ENCODE measurements at places on chromosomes 7 and 10.

DNA sequence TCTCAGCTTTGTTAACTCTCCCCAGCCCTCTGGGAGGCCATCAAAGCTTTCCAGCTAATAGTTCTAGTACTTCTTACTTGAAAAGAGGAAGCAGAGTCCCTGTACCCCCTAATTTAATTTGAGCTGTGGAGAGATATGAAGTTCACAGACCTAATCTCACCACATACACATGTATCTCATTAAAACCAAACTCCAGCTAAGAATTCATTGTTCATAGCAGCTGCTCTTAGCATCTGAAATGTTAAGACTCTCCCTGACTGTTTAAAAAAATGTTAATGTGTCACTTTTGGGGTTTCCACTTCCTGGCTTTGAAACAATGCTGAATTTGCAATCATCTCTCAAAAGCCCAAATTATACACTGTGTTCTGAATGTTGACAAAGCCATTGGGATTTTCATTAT, 16.2 kb upstream of the MRC1 start:
- no peak for DNase-seq

GRCh38 chr7:81165070-81165469, 246.2 kb upstream of the SEMA3C start:
- no peak for DNase-seq

- no peak for DNase-seq
Measured at GRCh38 chr10:102310361-102311024, 65.2 kb downstream of the GBF1 start.

DNA sequence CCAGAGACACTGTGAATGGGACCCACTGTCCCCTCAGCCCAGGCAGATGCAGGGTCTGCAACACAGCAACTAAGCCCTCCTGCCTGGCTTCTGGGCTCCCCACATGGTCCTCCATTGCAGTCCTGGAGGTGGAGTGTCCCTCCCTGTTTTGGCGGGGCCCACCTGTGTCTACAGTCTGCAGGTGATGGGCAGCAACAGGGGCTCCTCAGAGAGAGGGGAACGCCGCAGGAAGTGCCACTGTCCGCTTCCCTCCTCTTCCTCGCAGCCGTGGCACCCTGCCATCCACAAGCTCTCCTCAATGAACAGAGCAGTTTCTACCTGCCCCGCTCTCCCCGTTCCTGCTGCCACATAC, 9.3 kb downstream of the CAMK2G start:
- DNase-seq, result no peak

- DNase-seq, result no peak
Measured at GRCh38 chr10:11756766-11757315, 14.7 kb downstream of the ECHDC3 start.

DNA sequence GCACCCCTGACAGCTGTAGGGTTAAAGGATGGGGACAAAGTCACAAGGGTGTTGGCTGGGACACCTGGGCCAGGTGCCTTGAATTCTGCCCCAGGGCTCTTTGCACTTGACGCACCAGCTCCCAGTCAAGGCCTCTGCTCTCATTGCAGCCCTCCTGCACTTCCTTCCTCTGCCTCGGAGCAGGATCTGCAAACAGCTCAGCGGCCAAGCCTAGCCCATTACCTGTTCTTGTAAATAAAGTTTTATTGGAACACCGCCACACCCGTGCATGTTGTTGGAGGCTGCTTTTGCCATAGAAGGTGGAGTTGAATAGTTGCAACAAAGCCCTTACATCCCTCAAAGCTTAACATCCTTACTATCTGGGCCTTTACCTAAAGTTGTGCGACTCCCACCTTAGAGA, 483.8 kb upstream of the FOXK1 start:
- no peak for DNase-seq

- DNase-seq, result peak; percentile 55
Measured at GRCh38 chr7:129951226-129952085, 1.3 kb downstream of the UBE2H start.

GRCh38 chr10:63210611-63211196, 77.6 kb downstream of the NRBF2 start:
- DNase-seq, result no peak

GRCh38 chr10:79292026-79292766, 55.1 kb upstream of the PPIF start:
- DNase-seq, result no peak

DNA sequence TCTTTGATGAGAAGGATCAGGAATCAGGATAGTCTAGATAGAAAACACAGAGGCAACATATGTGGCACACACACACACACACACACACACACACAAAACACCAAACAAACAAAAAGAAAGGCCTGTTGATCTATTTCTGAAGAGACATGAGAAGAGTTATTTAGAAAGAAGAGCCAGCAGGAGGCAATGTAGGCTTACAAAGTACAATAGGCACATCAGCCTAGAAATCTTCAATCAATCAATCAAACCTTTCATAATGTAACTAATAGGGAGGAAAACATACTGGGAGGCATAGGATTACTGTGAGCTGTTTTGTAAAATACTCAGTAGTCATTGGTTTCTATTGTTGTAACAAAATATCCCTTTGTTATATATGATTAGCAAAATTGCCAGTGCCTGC, 47.3 kb upstream of the TES start:
- no peak for DNase-seq

DNA sequence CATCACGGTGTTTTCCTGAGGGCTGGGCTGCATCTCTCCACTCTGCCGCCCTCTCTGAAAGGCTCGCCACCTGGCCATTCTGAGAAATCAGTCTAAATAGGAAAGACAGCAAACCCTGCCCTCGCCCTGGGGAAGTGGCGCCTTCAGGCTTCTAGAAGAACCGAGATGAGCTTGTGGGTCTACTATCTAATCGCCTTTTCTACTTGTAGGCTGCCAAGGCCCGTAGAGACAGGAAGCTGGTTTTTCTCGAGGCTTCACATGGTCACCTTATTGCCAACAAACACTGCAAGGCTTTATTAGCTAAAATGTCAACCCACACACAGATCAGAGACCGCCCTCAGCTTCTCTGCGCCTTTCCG, 21.4 kb downstream of the LAT2 start:
- no peak for DNase-seq

- DNase-seq, result no peak
Measured at GRCh38 chr7:80047032-80047431, 87.6 kb upstream of the GNAI1 start.

DNA sequence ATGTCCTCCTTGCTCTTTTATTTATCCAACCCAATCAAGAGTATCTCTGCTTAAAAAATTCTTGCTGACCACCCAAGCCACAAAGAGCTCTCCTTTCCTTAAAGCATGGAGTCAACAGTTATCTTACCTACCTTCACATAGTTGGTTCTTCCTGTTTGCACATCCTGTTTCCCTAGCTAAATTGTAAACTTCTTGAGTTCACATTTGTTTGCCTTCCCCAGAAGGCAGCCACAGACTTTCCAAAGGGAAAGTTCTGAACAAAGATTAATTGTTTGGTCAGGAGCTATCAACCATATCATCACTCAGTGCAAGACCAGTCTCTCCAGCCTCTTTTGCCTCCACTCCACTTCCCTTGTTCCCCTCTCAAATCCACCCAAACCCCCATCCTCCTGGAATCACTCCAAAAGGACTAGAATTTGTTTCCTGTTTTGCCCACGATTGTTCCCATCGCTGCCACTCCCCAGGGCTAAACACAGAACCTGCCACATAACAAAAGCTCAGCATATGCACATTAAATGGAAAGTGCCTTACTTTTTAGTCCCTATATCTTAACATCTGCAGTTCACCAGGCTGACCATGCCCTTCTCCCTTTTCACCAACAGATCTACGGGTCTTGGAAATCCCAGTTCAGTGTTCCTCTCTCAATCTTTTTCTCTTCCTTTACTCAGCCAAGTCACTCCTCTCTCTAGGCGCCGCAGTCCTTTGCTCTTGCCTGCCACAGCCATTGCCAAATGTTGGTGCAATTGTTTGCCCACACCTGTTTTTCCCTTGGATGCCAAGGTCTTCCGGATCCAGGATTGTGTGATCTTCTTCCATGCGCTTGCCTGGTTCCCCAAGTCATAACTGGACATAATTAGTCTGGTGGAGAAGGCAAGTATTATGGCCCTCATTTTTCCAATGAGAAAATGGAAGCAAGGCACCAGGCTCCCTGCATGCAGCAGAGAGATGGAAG, 265.5 kb downstream of the KCNMA1 start:
- no peak for DNase-seq

DNA sequence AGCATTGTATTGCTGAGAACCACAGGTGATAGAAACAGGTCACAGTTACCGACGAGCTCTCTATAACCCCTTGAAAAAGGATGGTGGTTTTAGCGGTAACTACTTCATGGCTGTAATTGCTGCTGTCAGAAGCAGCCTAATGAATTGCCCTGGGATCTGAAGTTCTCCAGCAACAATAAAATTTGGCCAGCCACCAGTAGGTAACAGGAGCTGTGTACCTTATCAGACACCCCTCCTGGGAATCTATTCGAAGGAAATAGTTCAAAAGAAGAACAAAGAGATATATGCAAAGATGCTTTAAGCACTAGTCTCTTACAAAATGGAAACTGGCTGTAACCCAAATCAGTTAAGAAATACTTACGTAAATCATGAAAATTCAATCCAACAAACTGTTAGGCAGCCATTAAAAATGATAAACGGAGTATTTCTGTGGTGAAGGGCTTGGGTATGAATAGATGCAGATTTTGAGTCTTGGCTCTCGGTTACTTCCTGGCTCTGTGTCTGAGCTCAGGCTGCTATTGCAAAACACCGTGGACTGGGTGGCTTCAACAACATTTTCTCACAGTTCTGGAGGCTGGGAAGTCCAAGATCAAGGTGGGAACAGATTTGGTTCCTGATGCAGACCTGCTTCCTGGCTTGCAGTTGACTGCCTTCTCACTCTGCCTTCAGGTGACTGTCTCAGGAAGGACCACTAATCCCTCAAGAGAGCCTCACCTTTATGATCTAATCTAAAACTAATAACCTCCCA, 1.6 kb downstream of the MSRB2 start:
- peak; percentile 60 for DNase-seq

- DNase-seq, result no peak
Measured at GRCh38 chr10:122060250-122060649, 71.3 kb downstream of the TACC2 start.

GRCh38 chr10:129743738-129744133, 220.3 kb downstream of the EBF3 start:
- DNase-seq, result no peak

- DNase-seq, result no peak
Measured at GRCh38 chr10:124052561-124052960, 40.8 kb downstream of the CHST15 start.

DNA sequence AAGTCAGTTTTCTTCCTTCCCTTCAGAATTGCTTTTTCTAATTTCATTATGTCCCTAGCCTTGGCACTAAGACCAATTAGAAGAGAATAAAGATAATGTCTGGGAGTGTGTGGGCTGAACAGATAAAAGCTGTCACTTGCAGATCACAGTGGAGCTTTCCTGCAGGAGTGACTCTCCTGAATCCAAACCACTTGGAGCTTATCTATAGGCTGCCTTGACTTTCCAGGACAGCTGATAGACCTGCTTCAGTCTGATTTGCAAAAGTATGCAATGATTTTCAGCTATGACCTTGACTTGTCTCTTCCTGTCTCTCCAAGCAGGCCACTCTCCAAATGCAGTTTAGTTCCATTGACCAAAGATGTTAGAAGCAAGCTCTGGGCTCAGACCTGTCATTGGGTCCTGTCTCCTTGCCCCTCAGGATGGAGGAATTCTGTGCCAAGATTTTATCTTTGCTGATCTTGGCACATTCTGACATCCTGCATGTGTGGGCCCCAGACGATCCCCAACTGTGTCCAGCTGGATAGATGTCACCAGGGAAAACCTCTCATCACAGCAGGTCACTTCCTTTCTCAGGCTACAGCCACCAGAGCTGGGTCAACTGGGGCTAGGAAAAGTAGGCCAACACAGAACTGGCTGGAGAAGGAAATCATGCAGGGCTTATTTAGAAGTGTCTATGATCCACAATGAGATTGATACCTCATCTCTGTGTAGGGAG, 120.9 kb upstream of the ZNF438 start:
- no peak for DNase-seq

GRCh38 chr10:100008142-100008522, 1.6 kb downstream of the DNMBP start:
- no peak for DNase-seq

- DNase-seq, result no peak
Measured at GRCh38 chr7:1757601-1758000, 87.5 kb downstream of the ELFN1 start.

- DNase-seq, result no peak
Measured at GRCh38 chr10:107059068-107059804, 105.3 kb downstream of the SORCS1 start.

GRCh38 chr10:31646519-31646918, 282.1 kb downstream of the ARHGAP12 start:
- DNase-seq, result no peak

DNA sequence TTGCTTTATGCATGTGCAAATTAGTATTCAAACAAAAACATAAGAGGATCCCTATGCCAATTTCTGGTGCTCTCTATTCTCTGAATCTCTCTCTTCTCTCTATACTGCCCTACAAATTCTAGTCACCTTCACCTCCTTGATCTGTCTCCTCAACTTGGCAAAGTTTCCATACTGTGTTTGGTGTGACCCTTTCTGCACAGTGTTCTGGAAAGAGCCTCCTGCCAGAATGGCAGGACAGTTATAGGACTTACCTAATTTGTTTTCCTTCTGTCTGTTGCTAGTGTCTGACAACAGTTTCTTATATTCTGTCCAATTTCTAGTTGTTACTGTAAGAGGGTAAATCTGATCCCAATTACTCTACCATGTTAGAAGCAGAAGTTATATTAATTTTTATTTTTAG, 34.3 kb downstream of the MAPK8 start:
- DNase-seq, result no peak

DNA sequence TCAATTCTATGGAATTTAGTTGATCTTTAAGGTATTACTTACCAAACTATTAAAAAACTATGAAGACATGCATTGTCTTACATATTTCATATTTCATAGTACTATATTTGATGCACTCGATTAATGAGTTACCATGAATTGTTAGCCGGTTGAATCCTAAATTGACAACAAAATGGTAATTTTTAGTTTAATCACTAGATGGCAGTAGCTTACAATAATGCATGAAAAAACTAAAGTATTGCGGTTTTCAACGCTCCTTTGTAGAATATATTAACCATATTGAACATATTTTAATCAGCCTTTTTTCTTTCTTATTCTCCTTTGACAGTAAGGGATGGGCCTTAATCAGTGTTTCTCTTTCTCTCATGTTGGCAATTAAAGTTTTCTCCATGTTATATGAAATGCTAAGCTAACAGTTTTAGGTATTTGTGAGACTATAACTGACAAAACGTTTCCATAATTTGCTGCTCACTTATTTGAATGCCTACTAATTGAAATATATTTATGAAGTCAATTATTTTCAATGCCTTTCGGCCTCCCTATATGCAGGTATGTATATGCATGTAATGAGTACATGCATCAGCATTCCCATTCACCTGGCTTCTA, 48.5 kb upstream of the ARL4A start:
- no peak for DNase-seq

GRCh38 chr7:17939211-17939605, 1.1 kb downstream of the SNX13 start:
- peak; percentile 22 for DNase-seq

DNA sequence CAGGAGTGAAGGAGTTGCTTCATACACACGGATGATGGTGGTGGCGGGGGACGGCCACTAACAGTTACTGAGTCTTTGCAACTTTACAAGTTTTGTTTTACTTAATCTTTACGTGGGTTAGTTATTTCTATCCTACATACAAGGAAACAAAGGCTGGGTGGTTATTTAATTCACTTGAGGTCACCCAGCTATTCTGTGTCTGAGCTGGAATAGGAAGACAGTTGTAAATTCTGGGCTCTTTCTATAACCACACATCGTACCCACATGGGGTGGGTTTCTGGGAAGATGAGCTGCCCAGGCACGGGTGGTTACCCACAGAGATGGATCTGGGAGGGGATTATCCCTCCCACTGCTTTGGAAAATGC, 137.9 kb downstream of the ANLN start:
- DNase-seq, result no peak

GRCh38 chr7:97179454-97180104, 62.1 kb downstream of the SDHAF3 start:
- DNase-seq, result peak; percentile 68

Data from left kidney (tissue), 8 donors.